Activated naive CD4-positive, alpha-beta T cell treated with anti-CD3 and anti-CD28 coated beads, Interleukin-2, amount 10 ng/mL, durations not matched to agents 7 days and 5 days (primary cell): ENCODE measurements at places on chromosomes 16 and 17.

- DNase-seq, result no peak
Measured at GRCh38 chr16:31089199-31089598, 456 bp upstream of the PRSS53 start.

GRCh38 chr16:81703177-81704155, 75.6 kb upstream of the PLCG2 start:
- DNase-seq, result no peak

DNA sequence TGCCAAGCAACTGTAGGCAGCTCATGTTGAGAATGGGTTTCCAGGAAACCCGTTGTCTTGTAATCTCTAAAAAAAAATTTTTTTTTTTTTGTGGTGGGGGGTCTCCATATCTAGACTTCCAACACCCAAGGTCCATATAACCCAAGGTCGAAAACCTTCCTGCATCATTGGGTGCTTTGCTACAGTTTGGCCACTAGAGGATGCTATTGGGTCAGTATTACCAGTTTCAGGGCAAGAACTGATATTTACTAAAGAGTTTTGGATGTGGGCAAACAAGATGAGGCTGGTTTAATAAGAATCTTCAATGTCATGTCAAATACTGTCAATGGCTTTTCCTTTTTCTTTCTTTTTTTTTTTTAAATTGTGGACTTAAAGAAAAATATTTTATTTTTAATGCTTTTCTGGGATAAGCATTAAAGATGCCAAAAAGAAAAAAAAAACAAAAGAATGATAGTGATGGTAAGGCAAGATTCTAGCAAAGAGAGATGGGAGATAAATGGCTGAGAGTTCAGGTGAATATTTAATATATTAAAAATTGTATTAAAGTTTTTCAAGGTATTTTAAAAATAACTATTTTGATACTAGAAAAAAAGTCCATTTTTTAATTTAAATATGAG, 62.2 kb downstream of the DHRS7C start:
- DNase-seq, result no peak

DNA sequence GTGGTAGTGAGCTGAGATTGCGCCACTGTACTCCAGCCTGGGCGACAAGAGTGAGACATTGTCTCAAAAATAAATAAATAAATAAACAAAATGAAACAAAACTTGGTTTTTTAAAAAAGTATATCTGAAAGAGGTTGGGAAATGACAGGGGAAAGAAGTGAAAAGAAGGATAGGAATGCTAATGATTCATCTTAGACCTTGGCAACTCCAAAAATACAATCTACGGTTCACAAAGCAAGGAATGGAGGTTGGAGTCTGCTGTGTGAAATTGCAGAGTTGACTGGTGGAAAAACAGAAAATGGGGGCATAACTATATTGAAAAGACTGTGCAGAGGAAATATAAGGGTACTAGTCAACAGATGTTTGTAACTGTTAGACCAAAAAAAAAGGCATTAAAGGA, 40.0 kb upstream of the CD300E start:
- DNase-seq, result no peak

GRCh38 chr17:10126616-10127501, 71.5 kb downstream of the GAS7 start:
- no peak for DNase-seq

- no peak for DNase-seq
Measured at GRCh38 chr17:1182811-1183170, 3.0 kb upstream of the ABR start.

- DNase-seq, result no peak
Measured at GRCh38 chr17:39563476-39563875, 44.2 kb downstream of the NEUROD2 start.

DNA sequence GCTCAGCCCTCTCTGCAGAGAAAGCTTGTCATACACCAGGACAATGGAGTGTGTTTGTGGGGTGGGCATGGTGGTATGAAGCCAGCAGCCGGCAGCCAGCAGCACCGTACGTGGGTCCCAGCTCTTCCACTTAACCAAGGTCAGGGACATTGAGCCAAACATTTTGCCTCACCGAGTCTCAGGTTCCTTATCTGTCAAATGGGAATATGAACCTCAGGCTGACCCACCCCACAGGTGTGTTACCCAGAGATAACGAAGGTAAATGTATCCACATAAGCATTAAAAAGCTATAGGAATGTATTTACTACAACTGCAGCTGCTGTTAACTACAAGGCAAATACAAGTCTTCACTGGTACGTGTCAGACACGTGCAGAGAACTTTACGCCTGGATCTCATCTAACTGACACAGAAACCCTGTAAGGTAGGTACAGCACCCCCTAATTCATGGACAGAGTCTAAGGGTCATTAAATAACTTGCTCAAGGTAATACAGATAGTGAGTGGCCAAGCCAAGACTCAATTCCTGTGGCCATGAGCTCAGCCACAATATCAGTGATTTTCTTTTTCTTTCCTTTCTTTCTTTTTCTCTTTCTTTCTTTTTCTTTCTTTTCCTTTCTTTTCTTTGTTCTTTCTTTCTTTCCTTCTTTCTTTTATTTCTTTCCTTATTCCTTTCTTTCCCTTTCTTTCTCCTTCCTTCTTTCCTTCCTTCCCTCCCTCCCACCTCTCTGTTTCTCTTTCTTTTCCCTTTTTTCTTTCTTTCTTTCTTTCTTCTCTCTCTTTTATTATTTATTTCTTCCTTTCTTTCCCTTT, 990 bp downstream of the SLC5A11 start:
- DNase-seq, result no peak
